HT-29 (cell line): ENCODE measurements at places on chromosomes 13 and 19.

GRCh38 chr19:41029524-41030432, 38.7 kb downstream of the CYP2B6 start:
- DNase-seq = no peak

- peak; percentile 22 for DNase-seq
These were observed 887 bp downstream of the NDUFS7 start for GRCh38 chr19:1384478-1385110.

- no peak for DNase-seq
These were observed 36.4 kb upstream of the CALM3 start for GRCh38 chr19:46564701-46565100.

DNA sequence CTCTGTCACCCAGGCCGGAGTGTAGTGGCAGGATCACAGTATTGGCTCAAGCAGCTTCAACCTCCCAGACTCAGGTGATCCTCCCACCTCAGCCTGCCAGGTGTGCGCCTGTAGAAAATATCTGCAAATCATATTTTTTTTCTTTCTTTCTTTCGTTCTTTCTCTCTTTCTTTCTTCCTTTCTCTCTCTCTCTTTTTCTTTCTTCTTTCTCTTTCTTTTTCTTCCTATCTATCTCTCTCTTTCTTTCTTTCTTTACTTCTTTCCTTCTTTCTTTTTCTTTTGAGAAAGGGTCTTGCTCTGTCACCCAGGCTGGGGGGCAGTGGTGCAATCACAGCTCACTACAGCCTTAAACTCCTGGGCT, 16.3 kb upstream of the IGSF23 start:
- DNase-seq = no peak

DNA sequence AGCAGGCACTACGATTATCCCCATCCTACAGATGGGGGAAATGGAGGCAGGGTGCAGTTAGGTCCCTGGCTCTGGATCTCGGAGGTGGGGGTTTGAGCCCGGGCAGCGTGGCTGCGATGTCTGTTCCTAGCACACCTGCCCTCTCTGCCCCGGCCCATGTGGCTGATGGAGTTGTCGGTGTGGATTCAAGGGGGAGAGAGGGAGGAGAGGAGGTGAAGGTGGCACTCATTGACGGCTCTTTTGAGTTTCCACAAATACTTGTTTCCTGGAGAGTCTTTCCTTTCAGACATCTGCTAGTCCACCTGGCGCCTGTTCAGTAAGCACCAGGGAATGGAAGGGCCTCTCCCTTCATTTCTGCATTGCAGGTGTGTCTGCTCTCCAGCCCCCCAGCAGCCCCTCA, 69.9 kb downstream of the ARHGEF18 start:
- no peak for DNase-seq

DNA sequence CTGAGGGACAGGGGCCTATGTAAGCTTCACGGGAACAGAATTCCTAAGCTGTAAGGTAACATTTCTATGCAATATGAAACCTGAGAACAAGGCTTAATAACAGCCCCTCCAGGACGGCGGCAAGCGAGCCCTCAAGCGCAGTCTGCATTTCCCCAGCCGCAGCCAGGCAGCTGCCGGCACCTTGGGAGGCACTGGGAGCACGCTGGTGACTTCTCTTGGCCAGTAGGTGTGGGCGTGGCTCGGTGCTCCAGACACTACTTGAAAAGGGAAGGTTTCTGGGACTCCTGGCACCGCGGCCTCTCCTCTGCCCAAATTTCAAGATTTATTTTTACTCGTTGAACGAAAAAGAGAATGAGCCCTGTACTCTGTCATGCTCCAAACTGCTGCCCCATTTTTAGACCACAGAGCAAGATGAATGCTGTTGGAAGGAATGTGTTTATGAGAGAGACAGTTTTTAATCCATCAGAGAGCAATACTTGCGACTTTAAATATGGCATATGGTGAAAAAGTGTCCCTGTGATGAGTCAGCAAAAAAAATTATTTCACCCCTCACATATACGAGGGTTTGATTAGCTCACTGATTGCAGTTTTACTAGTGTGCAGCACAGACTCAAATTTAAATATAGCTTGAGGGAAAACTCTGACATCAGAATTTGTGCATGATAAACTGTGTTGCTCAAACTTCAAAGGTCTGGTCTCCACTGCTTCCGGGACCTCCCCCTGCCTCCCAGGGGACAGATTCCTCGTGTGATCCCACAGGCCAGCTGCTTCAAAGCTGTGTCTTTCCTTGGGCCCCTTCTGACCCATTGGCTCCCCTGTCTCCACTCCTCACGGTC, 81.2 kb downstream of the COL4A2 start:
- DNase-seq = no peak

GRCh38 chr19:56905631-56906150, 65.2 kb upstream of the PEG3 start:
- no peak for DNase-seq

DNA sequence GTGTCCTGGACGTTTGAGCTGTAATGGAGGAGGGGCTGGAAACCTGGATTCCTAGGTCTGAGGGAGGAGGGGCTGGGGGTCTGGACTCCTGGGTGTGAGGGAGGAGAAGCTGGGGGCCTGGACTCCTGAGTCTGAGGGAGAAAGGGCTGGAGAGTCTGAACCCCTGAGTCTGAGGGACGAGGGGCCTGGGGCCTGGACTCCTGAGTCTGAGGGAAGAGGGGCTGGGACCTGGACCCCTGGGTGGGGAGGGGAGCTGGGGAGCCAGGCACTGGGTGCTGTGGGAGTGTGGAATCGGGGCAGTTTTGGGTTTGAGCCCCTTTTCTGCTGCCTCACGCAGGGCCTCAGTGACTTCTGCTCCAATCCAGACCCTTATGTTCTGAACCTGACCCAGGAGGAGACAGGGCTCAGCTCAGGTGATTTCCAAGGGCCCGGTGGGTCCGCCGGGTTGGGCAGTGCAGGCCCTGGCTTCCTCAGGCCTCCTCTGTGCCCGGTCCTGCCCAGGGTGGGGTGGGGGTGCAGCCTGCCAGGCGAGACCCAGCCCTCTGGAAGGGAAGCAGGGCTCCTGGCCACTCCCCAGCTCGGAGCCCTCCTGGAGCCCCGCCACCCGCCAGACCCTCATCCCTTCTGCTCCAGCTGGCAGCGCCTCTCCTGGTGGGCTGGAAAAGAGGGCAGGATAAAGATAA, 14.4 kb downstream of the TTYH1 start:
- no peak for DNase-seq

DNA sequence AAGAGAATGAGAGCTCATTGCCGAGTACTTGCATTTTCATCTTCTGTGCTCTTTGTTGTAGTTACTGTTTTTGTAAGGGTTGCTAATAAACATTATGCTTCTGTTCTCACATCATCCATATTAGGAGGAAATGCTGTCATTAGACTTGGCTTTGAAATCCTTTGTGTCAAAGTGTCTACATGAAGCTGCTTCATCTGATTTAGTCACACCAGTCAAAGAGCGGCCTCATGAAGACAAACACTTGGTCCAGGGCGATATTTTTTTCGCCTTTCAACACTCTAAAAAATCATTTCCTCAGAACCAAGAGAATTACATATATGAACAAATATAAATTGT, 105.0 kb downstream of the SPRY2 start:
- no peak for DNase-seq

- no peak for DNase-seq
These were observed 3.6 kb downstream of the RRAS start for GRCh38 chr19:49636233-49636932.

DNA sequence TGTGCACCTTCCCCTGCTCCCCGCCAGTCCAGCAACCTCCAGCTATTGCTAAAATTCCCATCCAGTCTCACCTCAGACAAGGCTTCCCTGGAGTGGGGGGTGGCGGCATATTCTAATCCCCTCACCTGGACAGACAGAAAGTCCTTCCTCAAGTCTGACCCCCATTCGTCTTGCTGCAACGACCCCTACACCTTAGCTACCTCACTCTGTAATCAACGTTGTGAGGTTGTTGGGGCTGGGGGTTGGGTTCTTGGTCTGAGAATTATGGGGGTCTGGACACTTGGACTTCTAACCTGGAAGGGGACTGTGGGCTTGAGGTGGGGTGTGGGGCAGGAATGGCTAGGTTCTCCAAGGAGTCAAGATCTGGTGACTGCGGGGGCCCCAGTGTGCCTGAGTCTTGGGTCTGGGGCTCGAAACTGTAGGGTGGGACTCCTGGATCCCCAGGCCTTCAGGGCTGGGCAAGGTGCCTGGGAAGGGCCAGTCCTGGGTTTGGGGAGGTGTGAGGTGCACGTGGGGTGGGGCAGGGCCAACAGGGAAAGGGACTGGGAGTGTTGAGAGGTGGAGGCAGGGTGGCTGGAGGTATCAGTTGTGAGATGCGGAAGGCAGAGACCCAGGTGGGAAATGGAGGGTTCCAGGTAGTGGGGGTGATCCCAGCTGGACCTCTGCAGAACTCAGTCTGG, 1.3 kb downstream of the FOXA3 start:
- no peak for DNase-seq

DNA sequence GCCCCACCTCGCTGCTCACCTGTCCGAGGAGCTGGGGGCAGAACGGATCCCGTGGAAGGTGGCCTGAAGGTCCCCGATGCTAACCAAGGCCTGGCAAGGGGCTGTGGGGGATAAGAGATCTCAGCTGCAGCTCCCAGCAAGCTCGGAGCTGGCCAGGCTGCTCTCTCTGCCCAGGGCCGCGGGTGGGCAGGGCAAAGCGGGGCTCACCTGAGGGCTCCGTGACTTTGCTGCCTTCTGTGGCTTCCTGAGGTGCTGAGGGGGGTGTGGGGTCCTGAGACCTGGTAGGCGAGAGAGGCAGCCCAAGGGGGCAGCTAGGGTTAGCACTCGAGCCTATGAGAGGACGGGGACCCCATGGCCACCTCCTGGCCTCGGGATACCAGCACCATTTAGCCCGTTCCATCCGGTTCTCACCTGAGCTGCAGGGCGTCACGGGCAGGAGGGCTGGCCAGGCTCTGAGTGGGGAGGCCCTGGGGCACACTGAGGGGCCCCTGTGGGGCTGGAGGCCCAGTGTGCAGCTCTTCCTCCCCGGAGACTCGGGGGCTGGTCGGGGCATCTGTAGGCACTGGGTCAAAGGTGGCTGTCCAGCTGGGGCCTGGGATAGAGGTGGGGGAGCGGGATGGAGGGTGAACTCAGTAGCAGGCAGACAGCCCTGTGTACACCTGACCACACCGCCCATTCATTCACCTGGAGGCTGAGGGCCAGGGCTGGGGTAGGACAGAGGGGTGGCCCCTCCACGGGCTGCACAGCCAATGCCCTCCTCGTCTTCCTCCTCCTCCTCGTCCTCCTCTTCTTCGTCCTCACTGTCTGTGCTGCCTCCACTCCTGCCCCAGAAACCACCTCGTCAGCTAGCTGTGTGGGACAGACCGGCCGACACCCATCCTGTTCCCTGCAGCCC, 3.1 kb upstream of the TMEM86B start:
- no peak for DNase-seq

GRCh38 chr13:41231786-41232185, 31.6 kb downstream of the MTRF1 start:
- DNase-seq = peak; percentile 75

- DNase-seq = no peak
These were observed 25.1 kb upstream of the MYDGF start for GRCh38 chr19:4695224-4695731.

DNA sequence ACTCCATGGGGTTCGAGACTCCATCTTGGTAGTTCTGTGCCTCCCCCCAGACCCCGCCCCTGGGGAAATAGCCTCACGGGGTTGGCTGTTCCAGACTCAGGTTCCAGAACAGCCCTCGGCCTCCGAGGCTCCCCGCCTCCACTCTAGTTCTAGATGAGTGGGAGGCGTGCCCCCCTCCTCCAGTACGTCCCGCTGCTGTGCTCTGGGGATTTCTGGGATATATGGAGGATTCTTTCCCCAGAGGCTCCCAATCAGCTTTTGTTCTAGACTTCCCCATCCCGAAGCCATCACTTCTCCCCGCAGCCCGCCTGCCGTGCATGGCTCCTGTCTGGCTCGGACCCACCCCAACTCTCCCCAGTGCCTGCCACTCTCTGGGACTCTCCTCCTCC, 1.9 kb upstream of the CACNG7 start:
- DNase-seq = no peak

GRCh38 chr19:13091400-13092157, 11.1 kb downstream of the LYL1 start:
- no peak for DNase-seq

GRCh38 chr19:37980419-37981170, 73.6 kb downstream of the SIPA1L3 start:
- DNase-seq = no peak

DNA sequence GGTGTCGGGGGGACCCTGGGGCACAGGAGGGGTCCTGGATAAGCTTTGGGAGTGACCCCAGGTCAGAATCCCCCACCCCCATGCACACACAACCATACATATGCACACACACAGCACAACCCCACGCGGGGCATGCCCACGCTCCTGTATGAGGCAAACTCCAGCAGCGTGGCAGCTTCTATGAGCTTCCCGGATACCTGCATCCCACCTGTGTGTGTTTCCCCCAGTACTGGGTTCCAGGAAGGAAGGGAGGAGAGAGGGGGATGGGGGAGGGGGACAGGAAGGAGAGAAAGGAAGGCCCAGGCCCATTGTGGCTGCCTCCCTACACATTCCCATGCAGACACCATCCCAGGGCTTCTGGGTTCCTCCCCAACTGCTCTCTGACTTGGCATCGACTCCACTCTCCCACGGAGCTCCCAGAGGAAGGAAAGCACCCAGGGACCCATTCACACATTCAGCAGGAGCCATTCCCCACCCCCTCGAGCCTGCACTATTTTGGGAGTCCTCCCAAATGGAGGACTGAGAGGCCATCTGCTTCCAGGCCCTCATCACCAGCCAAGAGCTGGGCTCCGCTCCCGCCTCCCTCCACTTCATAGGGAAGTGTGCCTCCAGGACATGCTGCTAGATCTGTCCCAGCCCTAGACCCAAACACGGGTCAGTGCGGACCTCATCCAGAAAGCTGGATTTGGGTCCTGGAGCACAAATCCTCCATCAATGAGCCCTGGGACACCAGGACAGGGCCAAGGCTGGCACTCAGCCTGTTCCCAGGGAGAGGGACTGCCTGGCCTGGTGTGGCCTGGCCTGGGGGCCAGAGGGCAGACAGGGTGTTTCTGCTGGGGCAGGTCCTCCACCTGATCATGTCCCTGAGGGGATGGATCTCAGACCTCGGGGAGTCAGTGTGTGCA, 13.2 kb downstream of the PRR36 start:
- DNase-seq = no peak

DNA sequence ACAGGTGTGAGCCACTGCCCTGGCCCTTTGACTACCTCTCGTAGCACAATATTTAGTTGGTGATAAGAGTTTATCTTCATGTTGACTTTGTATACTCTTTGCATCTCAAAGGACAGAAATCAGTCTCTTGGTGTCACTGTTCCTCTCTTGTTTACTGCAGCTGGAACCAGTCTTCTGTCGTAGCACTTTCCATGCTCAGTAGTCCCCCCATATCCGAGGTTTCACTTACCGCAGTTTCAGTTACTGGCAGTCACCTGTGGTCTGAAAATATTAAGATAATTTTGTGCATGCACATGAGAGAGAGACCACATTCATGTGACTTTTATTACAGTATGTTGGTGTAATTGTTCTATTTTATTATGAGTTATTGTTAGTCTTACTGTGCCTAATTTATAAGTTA, 49.1 kb downstream of the WASF3 start:
- DNase-seq = no peak

- peak; percentile 27 for DNase-seq
These were observed 25.2 kb downstream of the ZNRF4 start for GRCh38 chr19:5480427-5480836.

- DNase-seq = no peak
These were observed 10.3 kb downstream of the TBCB start for GRCh38 chr19:36125557-36125956.
